ENCODE measurements at places on chromosomes 16 and 17.

DNA sequence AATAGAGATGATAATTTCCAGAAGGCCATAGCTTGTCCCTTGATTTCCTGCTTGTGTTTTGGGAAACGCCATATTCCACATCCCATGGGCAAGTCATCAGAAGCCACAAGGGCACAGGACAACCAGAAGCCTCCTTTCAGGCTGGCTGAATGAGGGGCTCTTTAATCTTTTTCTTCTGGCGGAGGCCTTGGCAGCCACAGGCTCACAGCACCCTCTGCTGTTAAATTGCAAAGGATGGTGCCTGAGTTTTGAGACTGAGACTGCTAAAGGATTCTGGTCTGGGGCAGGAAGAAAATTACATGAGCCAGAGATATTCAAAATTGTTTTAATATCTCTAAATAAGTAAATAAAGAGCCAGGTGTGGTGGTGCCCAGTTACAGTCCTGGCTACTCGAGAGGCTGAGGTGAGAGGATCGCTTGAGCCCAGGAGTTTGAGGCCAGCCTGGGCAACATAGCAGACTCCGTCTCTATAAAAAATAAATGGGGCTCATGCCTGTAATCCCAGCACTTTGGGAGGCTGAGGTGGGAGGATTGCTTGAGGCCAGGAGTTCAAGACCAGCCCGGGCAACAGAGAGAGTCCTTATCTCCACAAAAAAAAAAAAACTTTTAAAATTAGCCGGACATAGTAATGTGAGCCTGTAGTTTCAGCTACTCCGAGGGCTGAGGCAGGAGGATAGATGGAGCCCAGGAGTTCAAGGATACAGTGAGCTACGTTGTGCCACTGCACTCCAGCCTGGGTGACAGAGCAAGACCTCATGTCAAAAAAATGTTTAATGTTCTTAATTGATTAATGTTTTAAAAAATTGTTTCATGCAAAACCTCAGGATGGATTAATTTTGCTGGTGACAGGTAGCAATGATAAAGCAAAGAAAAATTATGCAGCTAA lies 26.3 kb downstream of the AARSD1 start:
- DNase-seq: peak; percentile 33

- DNase-seq: no peak
Observed at GRCh38 chr17:4529533-4530152, 25.5 kb downstream of the MYBBP1A start.

- no peak for DNase-seq
Observed at GRCh38 chr17:73022694-73023093, 69.8 kb downstream of the SLC39A11 start.

DNA sequence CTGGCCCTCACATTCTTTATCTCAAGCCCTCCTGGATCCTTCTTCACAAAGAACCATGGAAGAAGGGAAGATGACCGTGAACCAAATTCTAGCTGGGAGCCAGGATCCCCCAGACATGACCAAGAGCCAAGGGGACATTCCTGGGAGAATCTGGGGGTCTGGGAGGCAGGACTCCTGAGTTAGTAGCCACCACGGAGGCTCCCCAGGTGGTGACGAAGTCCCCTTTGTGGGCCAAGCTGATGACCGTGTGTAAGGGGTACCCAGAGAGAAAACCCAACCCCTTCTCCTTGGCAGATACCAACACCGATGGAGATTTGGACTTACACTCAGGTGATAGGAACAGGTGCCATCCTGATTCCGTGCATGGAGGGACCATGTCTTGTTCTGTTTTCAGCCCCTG lies 6.8 kb upstream of the GFAP start:
- DNase-seq: no peak

- DNase-seq: peak; percentile 3
Observed at GRCh38 chr17:144936-145670, 7.7 kb downstream of the SCGB1C2 start.

DNA sequence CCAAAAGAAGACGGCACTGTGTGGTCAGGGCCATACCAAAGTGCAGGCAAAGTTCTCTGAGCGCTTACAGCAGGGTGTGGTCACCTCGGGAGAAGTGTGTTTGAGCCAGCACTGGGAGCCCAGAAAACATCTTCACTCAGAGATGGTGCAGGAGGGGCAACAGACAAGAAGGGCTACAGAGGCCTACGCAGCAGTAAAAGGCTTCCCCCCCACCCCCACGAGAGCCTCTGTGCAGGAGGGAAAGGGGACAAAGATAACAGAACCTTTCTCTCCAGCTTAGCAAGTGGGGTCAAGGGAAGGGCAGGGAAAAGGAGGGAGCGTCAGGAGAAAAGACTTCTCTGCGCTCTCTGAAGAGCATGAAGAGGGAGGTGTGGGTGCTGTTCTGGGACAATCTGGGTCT lies 2.8 kb downstream of the VAT1 start:
- no peak for DNase-seq

DNA sequence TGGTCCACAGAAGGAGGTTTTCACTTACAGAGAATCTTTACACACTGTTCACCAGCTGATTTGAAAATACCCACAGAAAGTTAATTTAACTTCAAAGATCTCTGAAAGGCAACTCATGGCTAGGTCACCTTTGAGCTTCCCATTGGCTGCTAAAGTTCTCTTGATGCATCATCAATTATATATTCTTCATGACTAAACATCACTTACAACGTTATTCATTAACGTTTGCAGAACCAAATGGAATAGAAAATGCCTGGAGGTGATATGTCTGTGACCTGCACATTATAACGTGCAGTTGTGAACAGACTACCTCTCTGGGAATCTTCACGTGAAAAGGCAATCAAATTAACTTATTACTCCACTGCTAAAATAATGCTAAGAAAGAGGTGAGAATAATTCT lies 238.5 kb downstream of the ZFHX3 start:
- no peak for DNase-seq

- DNase-seq: no peak
Observed at GRCh38 chr16:81936209-81937000, 74.9 kb downstream of the SDR42E1 start.

DNA sequence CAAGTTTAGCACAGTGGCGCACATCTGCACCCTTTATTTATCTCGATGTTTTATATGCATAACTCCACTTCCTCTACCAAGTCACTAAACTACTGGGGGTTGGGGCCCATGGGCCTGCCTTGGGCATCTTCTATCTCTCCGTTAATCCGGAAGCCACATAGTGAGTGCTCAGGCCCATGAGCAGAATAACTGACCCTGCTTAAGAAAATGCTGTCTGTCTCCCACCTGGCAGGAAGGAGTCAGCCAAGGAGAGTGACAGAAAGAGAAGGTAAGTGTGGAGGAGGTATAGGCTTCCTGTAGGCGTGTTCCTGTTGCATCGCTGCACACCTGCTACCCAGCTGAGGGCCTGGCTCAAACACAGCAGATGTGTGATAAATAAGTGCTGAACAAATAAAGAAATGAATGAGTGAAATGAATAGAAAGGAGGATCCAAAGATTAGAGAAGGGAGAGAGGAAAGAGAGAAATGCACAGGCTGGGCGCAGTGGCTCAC lies 320.1 kb downstream of the SLC39A11 start:
- no peak for DNase-seq

DNA sequence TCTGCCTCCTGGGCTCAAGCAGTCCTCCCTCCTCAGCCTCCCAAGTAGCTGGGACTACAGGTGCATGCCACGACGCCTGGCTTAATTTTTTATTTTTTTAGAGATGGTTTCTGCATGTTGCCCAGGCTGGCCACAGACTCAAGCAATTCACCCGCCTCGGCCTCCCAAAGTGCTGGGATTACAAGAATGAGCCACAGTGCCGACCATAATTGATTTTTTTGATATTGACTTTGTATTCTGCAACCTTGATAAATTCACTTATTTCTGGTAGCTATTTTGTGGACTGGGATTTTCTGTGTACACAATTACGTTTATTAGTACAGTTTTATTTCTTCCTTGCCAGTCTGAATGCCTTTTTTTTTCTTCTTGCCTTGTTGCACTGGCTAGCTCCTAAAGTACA lies 30.0 kb downstream of the TAOK1 start:
- no peak for DNase-seq

DNA sequence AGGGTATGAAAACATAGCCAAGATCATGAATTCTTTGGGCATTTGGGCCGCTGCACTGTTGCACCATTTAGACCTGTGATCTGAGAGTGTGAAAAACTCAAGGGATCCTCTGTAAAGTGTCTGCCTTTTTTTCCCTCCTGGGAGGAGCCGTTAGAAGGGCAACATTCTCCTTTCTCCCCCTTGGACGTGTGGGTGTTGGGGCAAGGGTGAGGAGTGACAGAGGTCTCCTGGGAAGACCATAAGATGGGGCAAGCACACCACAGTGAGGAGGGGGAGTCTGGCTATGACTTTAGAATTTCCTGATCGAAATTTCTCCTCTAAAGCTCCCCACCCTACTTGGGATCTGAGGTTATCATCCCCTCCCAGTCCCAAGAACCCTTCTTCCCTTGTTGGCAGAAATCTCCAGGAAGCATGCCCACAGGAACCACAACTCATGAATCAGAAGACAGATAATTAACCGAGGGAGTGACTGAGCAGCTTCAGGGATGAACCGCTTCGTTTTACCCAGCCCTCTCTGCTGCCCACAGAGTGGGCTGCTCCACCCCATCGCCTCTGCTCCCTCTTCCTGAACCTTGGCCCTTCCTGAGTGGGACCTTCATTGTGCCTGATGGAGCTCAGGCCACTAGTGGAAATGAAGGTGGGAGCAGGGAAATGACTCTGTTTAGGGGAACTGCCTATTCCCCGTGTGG lies 4.2 kb downstream of the ITGB3 start:
- DNase-seq: no peak

- no peak for DNase-seq
Observed at GRCh38 chr16:54120846-54121480, 165.6 kb downstream of the IRX3 start.

DNA sequence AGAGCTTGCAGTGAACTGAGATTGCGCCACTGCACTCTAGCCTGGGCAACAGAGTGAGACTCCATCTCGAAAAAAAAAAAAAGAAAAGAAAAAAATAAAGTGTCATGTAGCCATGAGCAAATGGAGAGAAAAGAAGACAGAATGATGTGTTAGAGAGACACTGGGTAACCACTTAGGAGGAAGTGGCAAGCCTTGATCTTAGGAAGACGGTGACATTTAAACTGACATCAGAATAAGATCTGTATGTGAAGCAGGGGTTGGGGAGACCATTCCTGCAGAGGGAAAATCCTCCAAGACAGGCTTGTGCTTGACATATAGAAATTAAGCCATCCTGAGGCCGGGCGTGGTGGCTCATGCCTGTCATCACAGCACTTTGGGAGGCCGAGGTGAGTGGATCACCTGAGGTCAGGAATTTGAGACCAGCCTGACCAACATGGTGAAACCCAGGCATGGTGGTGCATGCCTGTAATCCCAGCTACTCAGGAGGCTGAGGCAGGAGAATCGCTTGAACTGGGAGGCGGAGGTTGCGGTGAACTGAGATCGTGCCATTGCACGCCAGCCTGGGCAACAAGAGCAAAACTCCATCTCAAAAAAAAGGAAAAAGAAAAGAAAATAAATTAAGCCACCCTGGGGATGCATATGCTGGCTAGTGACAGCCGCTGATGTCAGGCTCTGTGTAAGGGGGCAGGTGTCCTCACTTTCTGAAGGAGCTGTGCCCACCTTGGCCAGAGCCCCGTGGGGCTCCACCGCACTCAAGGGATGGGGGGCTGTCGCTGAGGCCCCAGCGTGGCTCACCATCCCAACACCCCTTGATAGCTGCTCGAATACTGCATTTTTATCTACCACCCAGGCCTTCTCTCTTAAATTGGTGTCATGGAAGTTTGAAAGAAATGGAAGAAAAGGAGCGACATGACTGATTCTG lies 13.1 kb upstream of the CYB5B start:
- DNase-seq: no peak

DNA sequence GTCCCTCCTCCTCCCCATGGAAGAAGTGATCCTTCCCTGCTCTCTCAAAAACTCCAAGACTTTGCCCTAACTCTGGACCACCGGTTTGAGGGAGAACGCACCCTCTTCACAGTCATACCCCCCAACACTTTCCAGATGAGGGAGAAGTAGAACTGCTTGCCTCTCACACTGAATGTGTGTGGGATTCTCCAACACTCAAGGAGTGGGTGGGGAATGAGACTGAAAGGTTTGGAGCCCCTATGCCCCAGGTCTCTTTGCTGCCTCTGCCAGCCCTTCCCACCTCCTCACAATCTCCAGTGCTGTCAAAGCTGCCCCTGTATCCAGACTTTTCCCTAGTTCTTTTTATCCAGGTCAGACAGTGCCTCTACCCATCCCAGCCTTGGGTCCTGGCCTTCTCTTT lies 11.4 kb downstream of the HOXB4 start:
- DNase-seq: no peak

DNA sequence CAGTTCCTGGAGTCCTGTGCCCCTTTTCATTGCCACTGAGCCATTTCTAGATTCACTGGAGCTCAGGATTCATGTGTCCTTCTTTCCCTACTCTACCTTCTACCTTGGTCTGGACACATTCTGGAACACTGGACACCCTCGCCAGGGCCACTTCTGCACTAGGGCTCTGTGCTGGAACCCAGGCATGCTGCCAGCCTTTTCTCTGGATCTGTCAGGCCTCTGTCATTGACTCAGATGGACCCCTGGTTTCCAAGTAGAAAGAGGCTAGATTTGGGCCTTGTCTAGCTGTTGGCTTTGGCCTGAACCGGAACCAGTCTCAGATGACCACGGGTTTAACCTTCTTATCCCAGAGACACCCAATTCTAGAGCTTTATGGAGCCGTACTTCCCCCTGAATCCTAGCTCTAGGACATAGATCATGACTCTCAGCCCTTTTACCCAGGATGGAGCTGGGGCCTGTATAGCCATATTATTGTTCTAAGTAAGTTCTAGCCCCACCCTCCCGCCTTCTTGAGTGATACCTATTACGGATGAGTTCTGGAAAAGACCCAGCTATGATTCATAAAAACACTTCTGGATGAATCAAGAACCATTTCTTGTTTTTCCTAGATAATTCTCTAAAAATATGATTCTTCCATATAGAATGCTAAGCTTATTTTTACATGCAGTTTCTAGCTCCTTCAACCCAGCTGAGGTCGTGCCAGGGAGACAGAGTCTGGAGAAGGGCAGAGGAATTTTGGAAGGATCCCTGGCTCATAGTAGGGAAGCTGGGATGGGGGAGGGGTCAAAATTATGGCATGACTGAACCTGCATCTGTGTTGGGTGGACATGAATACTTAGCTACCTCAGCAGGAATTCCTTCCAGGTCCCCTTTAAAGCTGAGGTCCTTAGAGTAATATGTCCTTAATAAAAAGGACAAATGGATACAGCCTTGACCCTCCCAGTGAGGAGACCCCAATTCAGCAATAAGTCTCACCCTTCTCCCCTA lies 1.1 kb upstream of the CHRNB1 start:
- DNase-seq: no peak
